ENCODE measurements at places on chromosomes 2 and 18.

DNA sequence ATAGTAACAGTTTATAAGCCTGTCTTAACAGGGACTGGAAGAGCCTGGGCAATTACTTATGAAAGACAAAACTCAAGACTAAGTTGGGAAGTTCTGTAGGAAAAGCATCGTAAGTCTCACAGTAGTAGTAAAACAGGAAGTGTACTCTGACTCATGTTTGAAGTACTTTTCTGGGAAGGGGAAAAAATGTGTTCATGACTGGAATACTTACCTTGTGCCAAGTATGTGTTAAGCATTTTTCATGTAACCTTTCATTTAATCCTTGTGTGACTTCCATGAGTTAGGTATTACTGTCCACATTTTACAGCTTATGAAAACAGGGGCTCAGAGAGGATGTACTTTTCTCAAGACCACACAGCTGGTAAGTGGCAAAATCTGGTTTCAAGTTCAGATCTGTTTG, 13.7 kb upstream of the SKOR2 start:
- no peaks in the 10 kb centered on the region for H3K36me3 ChIP-seq
- no peak for DNase-seq
- H3K4me1 ChIP-seq, result peaks cover 24% of the 10 kb centered on the region
- H3K27ac ChIP-seq, result no peak overlapping the region
- no peak overlapping the region for H3K4me3 ChIP-seq
- H3K27me3 ChIP-seq, result peaks cover 50% of the 10 kb centered on the region

DNA sequence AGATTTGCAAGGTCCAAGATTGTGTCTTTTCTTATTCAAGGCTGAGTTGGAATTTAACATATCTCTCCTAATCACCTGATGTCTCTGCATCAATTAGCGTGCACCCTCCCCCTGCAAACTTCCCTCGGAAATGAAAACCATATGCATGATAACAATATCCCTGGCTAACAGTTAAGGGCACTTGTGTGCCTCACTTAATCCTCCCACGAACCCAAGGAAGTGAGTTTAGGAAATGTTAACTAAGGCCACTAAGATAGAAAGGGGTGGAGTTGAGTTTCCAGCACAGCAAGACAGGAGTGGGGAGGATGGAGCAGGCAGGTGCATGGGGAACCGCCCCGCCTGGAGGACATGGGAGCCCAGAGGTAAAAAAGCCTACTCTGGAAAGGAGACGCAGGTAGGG, 52.4 kb upstream of the PTMA start:
- no peaks in the 10 kb centered on the region for H3K36me3 ChIP-seq
- H3K27me3 ChIP-seq, result peaks cover 7% of the 10 kb centered on the region
- DNase-seq, result no peak
- H3K4me1 ChIP-seq, result peaks cover 9% of the 10 kb centered on the region
- no peak overlapping the region for H3K27ac ChIP-seq
- H3K4me3 ChIP-seq, result no peak overlapping the region

DNA sequence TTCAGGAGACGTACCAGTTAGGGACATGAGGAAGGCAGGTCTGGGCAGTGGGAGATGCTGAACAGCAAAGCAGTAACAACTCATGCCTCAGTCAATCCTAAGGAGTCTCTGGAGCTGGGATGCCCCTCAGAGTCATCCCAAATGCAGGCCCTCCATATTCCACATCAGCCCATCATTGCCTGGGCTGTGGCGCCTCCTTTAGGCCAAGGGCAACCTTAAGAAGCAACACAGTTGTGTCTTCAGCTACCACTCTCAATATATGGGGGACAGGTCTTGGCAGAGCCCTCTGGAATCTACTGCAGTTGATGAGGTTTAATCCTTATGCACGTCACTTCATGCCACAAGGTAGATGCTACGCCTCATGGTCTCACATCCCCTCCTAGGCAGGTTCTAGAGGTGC, 682.0 kb upstream of the RAB6C start:
- H3K27ac ChIP-seq, result no peak overlapping the region
- no peaks in the 10 kb centered on the region for H3K36me3 ChIP-seq
- H3K4me3 ChIP-seq, result no peak overlapping the region
- H3K4me1 ChIP-seq, result no peaks in the 10 kb centered on the region
- no peak for DNase-seq
- peaks cover under 1% of the 10 kb centered on the region for H3K27me3 ChIP-seq

DNA sequence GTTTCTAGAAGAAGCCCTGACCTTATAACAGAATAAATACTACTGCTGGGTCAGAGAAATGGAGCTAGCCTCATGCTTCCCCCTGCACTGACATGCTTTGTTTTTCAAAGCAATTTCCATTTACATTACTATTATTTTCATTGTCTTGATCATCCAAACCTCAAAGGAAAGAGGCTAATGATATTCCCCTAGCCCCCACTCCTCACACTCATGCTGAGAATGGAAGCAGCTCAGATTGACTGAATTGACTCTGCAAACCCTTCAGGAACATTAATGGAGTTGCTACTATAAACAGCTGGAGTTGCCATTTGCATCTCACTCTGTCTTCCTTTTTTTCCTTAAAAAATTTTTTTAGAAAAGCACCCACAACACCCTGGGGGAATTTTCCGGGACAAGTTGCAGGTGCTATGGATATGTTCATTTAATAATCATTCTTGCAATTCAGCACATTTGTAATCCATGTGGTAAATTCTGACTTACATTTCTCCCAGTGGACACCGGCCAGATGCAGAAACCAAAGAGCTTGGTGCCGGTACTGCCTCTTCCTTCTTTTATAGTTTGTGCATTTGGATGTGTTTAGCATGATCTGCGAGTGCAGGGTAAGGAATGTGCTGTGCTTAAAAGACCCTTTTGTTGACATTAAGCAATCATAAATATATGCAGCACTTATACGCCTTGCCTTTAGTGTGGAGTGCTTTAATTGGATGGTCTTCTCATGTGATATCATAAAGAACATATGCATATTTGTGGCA, 103.3 kb upstream of the OSR1 start:
- no peak overlapping the region for H3K27ac ChIP-seq
- DNase-seq, result no peak
- no peaks in the 10 kb centered on the region for H3K36me3 ChIP-seq
- peaks cover 23% of the 10 kb centered on the region for H3K4me1 ChIP-seq
- H3K4me3 ChIP-seq, result no peak overlapping the region

GRCh38 chr2:109473616-109474318, 140.0 kb downstream of the SEPTIN10 start:
- H3K4me1 ChIP-seq, result no peaks in the 10 kb centered on the region
- H3K36me3 ChIP-seq, result no peaks in the 10 kb centered on the region
- no peak for DNase-seq
- no peaks in the 10 kb centered on the region for H3K27me3 ChIP-seq
- no peak overlapping the region for H3K4me3 ChIP-seq

GRCh38 chr2:74817304-74817675, 16.6 kb upstream of the HK2 start:
- no peak overlapping the region for H3K27ac ChIP-seq
- H3K27me3 ChIP-seq, result no peaks in the 10 kb centered on the region
- no peak overlapping the region for H3K4me3 ChIP-seq

- no peak for DNase-seq
- no peaks in the 10 kb centered on the region for H3K36me3 ChIP-seq
- H3K27me3 ChIP-seq, result no peaks in the 10 kb centered on the region
- no peak overlapping the region for H3K27ac ChIP-seq
- no peak overlapping the region for H3K4me3 ChIP-seq
These were observed 310.8 kb downstream of the ERBB4 start for GRCh38 chr2:212227755-212228154.
